ENCODE measurements at places on chromosomes 7 and 10.

- no peak for DNase-seq
These were observed 5.8 kb downstream of the IFIT1 start for GRCh38 chr10:89398003-89398749.

DNA sequence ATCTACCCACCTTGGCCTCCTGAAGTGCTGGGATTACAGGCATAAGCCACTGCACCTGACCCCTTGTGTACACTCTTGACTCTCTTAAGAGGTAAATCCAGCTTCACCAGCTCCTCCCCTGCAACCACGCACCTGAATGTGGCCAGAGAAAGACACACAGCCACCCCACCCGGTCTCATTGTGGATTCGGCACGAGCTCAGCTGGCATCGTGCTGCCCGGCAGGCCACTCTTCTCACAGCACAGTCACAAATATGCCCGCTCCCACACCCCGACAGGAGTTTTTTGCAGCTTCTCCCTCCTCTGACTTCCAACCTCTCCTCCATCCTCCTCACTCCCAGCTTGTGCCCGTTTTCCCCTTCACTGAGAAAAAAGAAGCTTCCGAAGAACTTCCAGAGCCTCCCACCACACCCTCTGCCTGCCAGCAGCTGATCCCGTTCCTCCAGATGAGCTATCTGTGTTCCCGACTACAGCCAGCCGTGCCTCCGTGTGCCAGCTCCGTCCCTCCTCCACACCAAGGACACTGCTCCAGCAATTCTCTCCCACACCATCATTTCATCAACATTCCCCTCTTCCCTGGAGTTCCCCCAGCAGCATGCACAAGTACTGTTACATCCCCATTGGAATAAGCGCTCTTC lies 8.0 kb upstream of the SMARCD3 start:
- no peak for DNase-seq

DNA sequence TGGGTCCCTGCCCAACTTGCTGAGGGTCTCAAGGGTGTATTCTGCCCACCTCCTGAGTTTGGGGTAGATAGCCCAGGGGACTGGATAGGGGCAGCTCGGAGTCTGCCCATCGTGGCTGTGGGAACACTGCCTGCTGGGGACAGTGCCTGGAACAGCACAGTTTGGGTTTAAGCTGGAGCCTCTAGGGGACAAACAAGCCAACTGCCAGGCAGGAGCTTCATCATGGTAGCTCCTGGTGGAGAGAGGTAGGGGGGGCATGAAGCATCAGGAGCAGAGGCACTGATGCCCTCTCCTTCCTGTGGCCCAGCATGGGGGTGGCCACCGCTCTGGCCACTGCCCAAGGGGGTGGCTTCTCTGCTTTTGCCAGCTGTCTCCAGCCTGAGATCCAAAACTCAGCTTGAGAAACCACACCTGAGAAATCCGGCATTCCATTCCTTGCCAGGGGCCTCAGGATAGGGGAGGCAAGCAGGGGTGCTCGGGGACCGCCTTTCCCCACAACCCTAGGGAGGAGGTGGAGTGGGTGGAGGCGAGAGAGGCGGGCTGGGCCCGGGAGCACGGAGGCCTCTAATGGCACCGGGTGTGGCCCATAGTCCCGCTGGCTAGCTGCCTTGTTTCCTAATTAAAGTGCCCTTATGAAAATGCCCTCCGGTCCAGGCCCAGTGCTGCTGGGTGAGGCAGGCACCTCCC lies 47.6 kb downstream of the UNC5B start:
- no peak for DNase-seq

- DNase-seq = no peak
These were observed 7.7 kb downstream of the SLC37A3 start for GRCh38 chr7:140390466-140391190.

- no peak for DNase-seq
These were observed 135.2 kb upstream of the PRSS1 start for GRCh38 chr7:142614116-142614515.

DNA sequence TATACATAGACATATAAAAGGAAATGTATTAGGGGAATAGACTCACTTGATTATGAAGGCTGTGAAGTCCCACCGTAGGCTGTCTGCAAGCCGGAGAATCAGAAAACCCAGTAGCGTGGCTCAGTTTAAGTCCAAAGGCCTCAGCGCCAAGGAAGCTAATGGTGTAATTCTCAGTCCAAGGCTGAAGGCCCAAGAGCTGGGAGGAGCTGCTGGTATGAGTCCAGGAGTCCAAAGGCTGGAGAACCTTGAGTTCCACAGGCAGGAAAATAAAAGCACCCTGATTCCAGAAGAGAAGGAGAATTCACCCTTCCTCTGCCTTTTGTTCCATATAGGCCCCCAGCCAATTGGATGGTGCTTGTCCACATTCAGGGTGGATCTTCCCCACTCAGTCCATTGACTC lies 166.2 kb upstream of the TAC1 start:
- no peak for DNase-seq

- no peak for DNase-seq
These were observed 2.3 kb downstream of the PARD3 start for GRCh38 chr10:34812771-34813170.

- DNase-seq = no peak
These were observed 281.4 kb upstream of the NFE2L3 start for GRCh38 chr7:25870574-25870973.

- no peak for DNase-seq
These were observed 51.4 kb downstream of the SH3PXD2A start for GRCh38 chr10:103803941-103804340.

- DNase-seq = no peak
These were observed 8.0 kb upstream of the CALHM1 start for GRCh38 chr10:103466734-103467133.

- no peak for DNase-seq
These were observed 48.8 kb downstream of the SFR1 start for GRCh38 chr10:104170610-104171254.

Measured in aorta (tissue), 5 donors.